ENCODE measurements at places on chromosomes 7 and 10. TPM values are rescaled to one million over a fixed set of nuclear protein-coding genes. Genes with fewer than 3 reads are reported as not detected.

TMEM270 gene
- not detected for total RNA-seq

- no peaks in the 10 kb centered on the region for H3K27me3 ChIP-seq
- DNase-seq = no peak
- no peak overlapping the region for H3K27ac ChIP-seq
- H3K4me3 ChIP-seq = no peak overlapping the region
Observed at GRCh38 chr7:69166979-69167516, 431.2 kb upstream of the AUTS2 start.

DNA sequence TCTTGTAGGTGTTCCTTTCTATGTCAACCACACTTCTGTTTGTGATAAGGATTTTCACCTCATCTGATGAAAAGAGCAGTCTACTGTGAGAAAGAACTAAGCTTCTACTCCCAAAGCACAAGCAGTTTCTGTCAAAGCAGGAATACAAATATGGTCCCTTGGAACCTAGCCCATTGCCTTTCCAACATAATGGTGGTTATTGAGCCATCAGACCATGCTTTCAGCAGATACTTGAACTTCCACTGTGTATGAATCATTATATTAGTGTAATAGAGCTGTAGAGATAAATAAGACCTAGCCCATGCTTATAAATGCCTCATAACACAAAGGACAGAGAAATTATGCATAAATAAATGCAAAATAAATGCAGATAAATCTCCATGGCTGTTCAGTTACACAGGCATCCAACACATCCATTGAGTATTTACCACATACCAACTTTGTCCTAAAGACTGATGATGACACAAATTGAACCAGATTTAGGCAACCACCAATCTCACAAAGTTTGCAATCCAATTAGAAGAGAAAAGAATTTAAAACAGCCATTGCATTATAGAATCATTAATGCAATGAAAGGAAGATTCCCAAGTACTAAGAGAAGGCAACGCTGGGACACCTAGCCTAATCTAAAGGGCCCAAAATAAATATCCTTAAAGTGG is 729.4 kb upstream of the C7orf33 start:
- no peaks in the 10 kb centered on the region for H3K27me3 ChIP-seq
- no peaks in the 10 kb centered on the region for H3K36me3 ChIP-seq
- DNase-seq = no peak
- H3K4me1 ChIP-seq = no peaks in the 10 kb centered on the region
- no peak overlapping the region for H3K4me3 ChIP-seq

UNCX gene
- total RNA-seq = not detected

DNA sequence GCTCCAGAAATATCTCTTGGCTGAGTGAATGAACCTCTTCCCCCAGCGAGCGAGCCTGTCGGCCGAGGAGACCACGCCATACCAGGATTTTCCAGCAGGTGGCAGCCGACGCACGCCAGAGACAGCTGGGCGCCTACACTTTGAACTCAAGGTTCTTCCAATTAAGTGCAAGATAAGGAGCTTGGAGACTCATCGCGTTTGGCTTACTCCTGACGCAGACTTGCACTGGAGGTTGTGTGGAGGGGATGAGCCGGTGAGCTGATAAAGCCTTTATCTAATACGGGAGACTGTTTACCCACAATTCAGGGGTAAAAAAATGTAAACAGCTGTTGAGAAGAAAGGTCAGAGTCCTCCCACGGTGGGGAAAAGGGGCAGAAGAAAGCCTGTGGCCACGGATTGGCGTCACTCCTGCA is 45.9 kb upstream of the EMX2 start:
- H3K4me1 ChIP-seq = no peaks in the 10 kb centered on the region
- H3K27me3 ChIP-seq = peaks cover 4% of the 10 kb centered on the region
- no peak overlapping the region for H3K4me3 ChIP-seq
- H3K36me3 ChIP-seq = no peaks in the 10 kb centered on the region

GRCh38 chr7:122942765-122943164 is 52.7 kb downstream of the TAS2R16 start:
- H3K27me3 ChIP-seq = no peaks in the 10 kb centered on the region
- no peak for DNase-seq
- no peak overlapping the region for H3K4me3 ChIP-seq
- no peak overlapping the region for H3K27ac ChIP-seq
- no peaks in the 10 kb centered on the region for H3K36me3 ChIP-seq

DNA sequence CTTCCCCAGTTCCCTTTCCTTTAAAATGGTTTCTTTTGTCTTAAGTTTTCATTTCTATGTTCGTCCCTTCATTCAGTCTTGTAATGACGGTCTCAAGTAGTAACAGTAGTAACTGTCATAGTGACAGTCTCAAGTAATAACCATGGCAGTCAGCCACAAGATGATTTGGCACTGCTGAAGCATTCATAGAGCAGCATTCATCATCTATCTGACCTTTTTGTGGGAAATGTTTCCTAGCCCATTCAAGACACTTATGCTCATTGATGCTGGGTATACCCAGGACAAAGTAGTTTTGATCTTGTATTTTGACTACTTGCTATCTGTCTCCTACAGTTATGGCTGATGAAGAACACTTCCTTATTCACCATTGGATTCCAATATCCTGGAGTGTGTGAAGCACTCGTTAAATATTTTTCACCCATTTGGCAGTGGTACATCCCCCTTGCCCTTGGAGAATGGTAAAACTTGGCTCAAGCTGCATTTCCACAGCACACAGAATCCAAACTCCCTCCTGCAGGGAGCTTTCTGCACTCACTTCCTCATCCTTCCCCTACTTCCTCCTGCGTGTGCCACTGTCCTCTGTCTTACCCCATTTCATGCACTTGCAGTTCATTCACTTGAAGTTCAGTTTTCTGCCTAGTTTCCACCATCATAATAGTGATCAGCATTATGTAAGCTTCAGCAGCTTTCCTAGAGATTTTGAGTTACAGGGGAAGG is 19.0 kb downstream of the GIMAP4 start:
- no peaks in the 10 kb centered on the region for H3K4me1 ChIP-seq
- DNase-seq = no peak
- no peaks in the 10 kb centered on the region for H3K27me3 ChIP-seq
- H3K36me3 ChIP-seq = no peaks in the 10 kb centered on the region
- H3K4me3 ChIP-seq = no peak overlapping the region
- no peak overlapping the region for H3K27ac ChIP-seq

DNA sequence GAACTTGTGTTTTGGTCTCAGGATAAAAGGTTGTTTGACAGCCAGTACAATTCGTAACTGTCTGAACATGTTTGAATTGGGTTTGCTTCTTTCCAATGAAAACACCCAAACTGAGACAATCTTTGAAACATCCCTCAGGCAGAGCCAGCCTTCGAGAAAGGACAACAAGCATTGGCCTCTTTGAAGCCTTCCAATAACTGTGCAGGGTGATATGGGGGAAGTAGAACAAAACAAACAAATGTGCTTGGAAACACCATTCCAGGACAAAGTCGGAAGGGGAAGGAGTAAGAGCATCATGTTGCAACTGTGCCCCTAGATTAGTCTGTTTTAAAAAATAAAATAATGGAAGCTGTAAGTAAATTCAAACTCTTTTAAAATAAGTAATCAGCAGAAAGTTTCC is 39.5 kb downstream of the IL2RA start:
- peak overlapping the region; percentile 37 for H3K27ac ChIP-seq
- no peak overlapping the region for H3K4me3 ChIP-seq

DNA sequence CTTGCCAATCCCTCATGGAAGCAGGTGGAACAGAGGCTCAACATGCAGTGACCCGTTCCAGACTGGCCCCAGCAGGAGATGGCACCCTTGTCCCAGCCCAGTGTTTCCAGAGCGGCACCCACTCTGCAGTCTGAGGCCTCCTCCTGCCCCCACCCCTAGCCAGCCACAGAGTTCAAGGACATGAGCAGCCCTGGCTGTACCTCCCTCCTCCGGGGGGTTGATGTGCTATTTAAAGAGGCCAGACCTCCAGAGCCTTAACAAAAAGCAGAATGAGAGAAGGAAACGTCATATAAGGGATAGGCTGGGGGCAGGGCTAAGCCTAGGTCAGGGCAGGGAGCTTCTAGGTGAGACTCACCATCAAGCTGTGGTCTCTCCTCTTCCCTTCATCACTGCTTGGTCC is 115.7 kb upstream of the NANOS1 start:
- no peak overlapping the region for H3K4me3 ChIP-seq
- H3K27ac ChIP-seq = no peak overlapping the region
- H3K4me1 ChIP-seq = peaks cover 8% of the 10 kb centered on the region
- H3K36me3 ChIP-seq = no peaks in the 10 kb centered on the region
- H3K27me3 ChIP-seq = no peaks in the 10 kb centered on the region

OR2A5 gene
- total RNA-seq = not detected

- H3K4me1 ChIP-seq = peaks cover 3% of the 10 kb centered on the region
- H3K27me3 ChIP-seq = no peaks in the 10 kb centered on the region
- DNase-seq = no peak
- H3K36me3 ChIP-seq = no peaks in the 10 kb centered on the region
Observed at GRCh38 chr7:102313997-102314780, 27.5 kb downstream of the SH2B2 start.

- no peak for DNase-seq
- peaks cover 13% of the 10 kb centered on the region for H3K4me1 ChIP-seq
- H3K4me3 ChIP-seq = no peak overlapping the region
- H3K27me3 ChIP-seq = no peaks in the 10 kb centered on the region
- no peaks in the 10 kb centered on the region for H3K36me3 ChIP-seq
- no peak overlapping the region for H3K27ac ChIP-seq
Observed at GRCh38 chr7:129646369-129647021, 35.0 kb downstream of the NRF1 start.

NKX2-3 gene
- not detected for total RNA-seq

DNA sequence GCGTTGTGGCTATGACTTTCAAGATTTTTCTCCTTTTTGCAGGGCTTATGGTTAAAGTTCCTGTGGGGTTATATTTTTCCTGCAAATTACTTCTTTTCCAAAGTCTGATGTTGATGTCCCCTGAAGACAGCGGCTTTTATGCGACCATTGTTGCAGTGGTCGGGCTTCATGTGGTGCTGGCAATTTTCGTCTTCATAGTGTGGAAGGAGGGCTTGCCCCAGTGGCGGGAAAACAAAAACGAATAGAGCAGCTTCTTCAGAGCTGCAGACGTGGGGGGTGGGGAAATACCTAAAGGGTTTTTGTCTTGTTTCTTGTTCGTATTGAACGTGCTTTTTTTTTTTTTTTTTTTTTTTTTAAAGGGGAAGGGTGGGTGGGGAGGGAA is 53.8 kb downstream of the MCMBP start:
- no peak overlapping the region for H3K4me3 ChIP-seq
- no peaks in the 10 kb centered on the region for H3K4me1 ChIP-seq
- DNase-seq = no peak

GRCh38 chr10:128481152-128481840 is 355.1 kb upstream of the MKI67 start:
- no peak for DNase-seq
- no peak overlapping the region for H3K27ac ChIP-seq
- H3K4me3 ChIP-seq = no peak overlapping the region
- no peaks in the 10 kb centered on the region for H3K36me3 ChIP-seq
- no peaks in the 10 kb centered on the region for H3K27me3 ChIP-seq

CALML3 gene
- total RNA-seq = not detected

CHN2 gene
- total RNA-seq = 13.4 TPM

GRCh38 chr10:69323622-69324021 is 45.3 kb downstream of the HK1 start:
- H3K4me1 ChIP-seq = peaks cover 57% of the 10 kb centered on the region
- no peaks in the 10 kb centered on the region for H3K36me3 ChIP-seq
- no peak overlapping the region for H3K27ac ChIP-seq
- no peak overlapping the region for H3K4me3 ChIP-seq
